A673 (cell line): ENCODE measurements at places on chromosomes 11 and 22.

DNA sequence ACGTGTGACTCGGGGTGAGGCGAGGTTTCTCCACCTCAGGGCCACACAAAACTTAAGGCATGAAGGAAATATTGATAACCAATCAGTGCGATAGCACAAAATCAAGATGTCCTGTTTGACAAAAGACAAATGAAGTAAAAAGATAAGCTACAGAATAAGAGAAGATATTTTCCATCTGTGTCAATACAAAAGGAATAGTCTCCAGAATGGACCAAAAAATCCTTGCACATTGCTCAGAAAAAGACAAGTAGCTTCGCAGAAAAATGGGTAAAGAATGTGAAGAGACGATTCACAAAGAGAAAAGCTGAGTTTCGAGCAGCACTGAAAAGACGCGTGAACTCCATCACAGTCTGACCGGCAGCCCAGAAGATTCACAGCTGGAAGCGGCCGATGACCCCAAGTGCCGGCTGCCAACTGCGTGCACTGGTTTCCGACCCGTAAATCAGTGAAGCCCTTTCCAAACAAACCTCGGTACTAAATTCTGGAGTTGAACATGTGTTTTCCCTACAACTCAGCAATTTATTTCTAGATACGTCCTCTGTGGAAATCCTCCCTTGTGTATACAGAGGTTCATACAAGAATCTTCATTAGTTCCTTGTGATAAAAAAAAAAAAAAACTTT is 308.4 kb downstream of the BRD1 start:
- no peak for DNase-seq

- no peak for DNase-seq
Observed at GRCh38 chr11:63985812-63986155, 454 bp upstream of the OTUB1 start.

DNA sequence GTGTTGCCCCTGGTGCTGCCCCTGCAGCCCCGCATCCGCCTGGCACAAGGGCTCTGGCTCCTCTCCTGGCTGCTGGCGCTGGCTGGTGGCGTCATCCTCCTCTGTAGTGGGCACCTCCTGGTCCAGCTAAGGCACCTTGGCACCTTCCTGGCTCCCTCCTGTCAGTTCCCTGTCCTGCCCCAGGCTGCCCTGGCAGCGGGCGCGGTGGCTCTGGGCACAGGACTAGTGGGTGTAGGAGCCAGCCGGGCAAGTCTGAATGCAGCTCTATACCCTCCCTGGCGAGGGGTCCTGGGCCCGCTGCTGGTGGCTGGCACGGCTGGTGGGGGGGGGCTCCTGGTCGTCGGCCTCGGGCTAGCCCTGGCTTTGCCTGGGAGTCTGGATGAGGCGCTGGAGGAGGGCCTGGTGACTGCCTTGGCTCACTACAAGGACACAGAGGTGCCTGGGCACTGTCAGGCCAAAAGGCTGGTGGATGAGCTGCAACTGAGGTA is 278 bp downstream of the ROM1 start:
- DNase-seq: no peak

- no peak for DNase-seq
Observed at GRCh38 chr11:92510591-92510990, 286.0 kb downstream of the FAT3 start.

DNA sequence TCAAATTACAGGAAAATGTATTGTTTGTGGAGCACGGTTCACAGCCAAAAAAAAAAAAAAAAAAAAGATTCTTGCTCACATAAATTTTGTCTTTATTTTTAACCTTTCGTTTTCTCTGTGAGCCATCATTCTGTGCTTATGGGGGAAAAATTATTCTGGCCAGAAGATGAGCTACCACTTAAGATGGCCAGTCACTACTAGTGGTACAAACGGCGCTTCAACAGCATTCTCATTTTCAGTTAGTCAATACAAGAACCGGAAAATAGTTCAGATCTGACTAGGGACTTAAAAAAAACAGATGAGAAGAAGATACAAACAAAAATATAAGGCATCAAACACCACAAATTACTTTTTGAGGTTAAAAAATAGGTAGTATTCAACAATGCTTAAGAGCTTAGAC is 158.6 kb upstream of the CNTN5 start:
- DNase-seq: no peak

DNA sequence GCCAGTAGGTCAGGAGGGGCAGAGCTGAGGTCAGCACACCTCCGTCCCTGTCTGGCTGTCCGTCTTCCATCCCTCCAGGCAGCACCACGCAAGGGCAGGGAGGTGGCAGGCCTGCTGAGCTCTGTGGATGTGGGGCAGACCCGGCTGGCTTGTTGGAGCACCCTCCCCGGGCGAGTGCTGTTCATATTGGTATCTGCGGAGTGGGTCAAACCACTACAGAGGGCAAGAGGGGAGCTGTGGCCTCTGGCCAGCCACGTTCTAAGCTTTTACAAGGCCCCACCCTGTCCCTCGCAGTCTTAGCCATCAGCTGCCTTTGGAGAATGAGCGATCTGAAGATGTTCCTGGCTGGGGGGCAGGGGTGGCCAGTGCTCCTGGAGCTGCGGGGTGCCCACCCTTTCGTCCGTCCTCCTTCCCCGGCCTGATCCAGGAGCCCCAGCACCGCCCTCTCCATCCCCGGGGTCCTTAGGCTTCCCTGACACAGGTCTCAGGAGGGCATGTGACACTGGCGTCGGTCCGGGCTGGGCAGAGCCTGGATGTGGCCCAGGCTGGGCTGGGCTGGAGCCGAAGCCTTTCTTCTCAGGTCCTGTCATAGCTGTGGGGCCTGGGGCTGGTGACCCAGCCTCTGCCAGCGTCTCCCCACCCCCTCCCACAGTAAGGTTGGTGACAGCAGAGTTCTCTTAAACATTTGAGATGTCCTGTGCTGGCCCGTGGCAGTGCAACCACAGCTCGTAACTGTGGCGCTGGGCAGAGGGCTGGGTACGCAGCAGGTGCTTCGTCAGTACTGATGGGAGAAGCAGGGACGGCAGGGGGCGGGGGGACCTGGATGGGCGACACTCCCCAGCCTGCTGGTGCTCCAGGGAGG is 31.7 kb upstream of the GRAMD4 start:
- DNase-seq: no peak

GRCh38 chr11:45341372-45341771 is 55.2 kb upstream of the SYT13 start:
- DNase-seq: no peak

- DNase-seq: no peak
Observed at GRCh38 chr11:98260983-98261382, 759.8 kb upstream of the CNTN5 start.

- DNase-seq: no peak
Observed at GRCh38 chr11:2091112-2091746, 48.0 kb downstream of the IGF2 start.

- no peak for DNase-seq
Observed at GRCh38 chr22:23705358-23705757, 14.5 kb downstream of the RGL4 start.

- no peak for DNase-seq
Observed at GRCh38 chr11:19800714-19801519, 88.3 kb downstream of the NAV2 start.

- no peak for DNase-seq
Observed at GRCh38 chr11:2128130-2128510, 11.1 kb downstream of the IGF2 start.

DNA sequence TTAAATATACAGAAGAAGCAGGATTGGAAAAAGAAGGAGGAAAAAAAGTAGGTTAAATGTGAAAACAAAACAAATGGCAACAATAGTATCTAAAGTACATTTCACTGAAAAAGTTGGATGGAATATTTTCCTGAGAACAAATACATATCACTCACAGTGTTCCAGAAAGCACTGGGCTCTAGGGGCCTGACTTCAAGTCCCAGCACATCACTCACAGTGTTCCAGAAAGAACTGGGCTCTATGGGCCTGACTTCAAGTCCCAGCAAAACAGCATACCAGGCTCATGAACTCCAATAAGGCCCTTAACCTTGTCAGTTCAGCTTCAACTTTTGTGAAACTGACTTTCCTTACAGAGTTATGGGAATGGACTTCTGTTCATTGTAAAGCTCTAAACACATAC is 46.0 kb upstream of the CCDC34 start:
- DNase-seq: no peak

- DNase-seq: no peak
Observed at GRCh38 chr11:102421261-102421660, 31.3 kb downstream of the TMEM123 start.

- DNase-seq: peak; percentile 69
Observed at GRCh38 chr11:68584097-68584496, 100.2 kb upstream of the GAL start.

DNA sequence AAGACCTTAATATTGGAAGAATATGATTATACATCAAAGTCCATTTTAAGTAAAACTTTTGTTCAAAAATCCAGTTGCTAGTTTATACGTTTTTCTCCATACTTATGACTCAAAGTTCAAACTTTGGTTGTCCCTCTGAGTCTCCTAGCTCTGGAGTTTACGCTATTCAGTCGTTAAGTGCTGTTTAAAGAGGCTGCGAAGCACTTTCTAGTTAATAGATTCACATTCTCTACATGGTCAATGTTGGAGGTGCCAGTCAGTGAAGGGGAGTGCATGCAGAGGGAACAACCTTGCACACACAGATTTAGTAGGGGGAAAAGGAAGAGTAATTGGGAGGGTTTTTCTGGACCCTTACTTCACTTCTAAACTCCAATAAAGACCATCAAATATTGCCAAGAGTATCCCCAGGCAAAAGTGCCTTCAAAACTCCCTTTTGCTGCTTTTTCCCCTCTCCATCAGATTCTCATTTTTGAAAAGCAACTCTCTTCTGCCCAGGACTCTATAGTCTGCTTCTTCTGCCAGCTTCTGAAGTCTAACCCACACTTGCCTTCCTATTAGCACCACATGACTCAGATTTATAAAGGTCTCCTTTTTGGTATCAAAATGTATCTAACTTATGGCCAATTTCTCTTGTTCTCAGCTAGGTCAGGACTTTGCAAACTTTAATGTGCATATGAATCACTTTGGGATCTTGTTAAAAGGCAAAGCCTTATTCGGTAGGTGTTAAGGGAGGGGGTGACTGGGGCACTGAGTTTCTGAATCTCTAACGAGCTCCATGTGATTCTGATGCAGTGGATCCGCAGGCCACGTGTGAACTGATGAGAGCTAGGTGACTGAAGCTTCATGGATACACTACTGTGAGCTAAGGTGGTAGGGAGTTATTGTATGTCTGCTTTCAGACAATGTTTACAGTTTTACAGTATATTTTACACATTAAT is 96.2 kb upstream of the MTMR2 start:
- no peak for DNase-seq

DNA sequence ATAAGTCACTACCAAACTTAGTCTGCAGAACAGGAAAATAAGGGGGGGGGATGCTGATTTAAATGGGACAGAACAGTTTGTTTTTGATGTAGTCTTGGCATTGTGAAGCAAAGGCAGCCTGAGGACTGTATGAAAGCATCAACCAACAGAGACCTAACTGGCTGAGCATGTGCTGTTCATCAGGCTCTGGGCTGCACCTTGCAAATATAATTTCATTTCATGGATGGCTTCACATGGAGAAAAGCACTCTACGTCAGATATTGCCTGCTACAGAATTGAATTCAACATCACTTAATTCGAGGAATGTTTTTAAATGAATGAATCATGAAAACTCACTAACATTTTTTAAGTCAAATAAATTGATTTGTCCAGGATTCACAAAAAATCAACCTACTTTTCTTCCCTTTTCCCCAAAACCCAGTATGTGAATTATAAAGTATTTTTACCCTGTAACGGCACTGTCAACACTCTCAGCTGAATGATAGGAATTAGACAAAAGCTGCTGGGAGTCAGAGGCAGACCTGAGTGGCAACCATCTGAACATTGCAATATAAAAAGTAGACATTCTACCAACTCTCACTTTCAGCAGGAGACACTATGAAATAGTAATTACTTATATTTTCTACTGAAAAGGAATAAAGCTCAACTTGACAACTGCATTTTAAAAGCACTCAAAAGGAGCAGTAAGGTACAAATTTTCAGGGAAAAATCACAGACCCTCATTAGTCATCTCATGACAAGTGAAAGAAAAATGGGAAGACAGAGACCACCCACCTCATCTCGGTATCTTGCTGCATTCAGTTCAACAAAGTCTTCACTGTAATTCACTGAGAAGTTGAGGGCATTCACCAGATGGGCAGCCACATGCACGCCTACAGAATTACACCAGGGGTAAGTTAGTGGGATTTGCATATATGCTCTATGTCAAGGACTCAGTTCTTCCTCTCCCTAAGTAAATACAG is 47.5 kb downstream of the NOX4 start:
- peak; percentile 66 for DNase-seq

DNA sequence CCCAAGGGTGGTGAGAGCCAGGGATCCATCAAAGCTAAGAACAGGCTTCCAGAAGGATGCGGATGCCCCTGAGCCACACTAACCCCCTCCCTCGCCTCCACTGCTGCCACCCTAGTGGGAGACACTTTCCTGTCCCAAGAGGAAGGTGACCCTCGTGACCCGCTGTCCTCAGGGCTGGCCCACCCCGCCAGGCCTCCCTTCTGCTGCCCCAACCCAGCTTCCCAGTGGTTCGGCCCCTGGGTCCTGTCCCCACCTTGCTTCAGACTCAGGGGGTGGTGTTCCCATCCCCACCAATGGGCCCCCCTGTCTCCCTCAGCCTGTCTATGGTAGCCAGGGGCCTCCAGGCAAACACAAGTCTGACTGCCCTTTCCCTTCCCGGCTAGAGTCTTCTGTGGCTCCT is 6.5 kb upstream of the PICK1 start:
- no peak for DNase-seq

GRCh38 chr11:113626736-113627135 is 79.4 kb downstream of the TMPRSS5 start:
- no peak for DNase-seq

DNA sequence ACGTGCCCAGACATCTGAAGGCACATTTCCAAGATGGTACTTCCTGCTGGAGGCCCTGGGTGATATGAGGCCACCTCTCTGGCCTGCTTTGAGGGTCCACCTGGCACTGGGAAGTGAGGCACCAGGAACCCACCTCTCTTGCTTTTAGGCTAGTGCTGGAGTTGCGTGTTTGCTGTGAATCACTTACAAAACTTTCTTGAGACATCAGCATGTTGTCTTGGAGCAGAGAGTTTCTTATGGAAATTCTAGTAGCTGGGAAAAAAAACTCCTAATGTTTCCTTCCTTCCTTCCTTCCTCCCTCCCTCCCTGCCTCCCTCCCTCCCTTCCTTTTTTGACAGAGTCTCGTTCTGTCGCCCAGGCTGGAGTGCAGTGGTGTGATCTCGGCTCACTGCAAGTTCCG is 341.3 kb downstream of the MIAT start:
- no peak for DNase-seq

DNA sequence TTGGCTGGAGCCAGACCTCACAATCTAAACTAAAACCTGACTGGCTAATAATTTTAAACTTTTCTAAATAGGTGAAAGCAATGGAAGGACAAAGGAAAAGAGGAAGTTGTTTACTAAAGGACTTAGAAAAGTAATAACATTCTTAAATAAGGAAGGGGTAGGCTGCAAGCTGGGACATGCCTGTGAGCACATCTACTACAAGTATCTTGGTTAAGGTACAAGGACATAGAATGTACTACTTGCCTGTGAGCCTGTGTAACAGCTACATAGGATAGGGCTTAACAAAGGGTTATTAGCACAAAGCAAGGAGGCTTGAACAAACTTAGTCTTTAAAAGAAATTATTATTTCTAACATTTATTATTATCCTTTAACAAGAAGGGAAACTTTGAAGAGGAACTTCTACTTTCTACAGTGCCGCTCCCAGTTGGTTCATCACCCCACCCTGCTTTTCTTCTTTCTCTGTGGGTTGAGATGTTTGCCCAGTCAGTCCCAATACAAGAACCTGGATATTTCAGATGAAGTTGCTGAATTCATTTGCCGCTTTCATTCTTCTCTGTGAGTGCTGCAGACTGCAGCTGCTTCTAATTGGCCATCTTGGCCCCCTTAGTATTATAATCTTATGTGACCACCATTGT is 87.5 kb downstream of the PRMT3 start:
- DNase-seq: no peak

- no peak for DNase-seq
Observed at GRCh38 chr11:113721462-113722066, 15.5 kb upstream of the TMPRSS5 start.
